Sciatic nerve (tissue), 2 donors: ENCODE measurements at places on chromosomes 5 and 9.

GRCh38 chr5:109739741-109740728 lies 50.3 kb downstream of the MAN2A1 start:
- DNase-seq: no peak

DNA sequence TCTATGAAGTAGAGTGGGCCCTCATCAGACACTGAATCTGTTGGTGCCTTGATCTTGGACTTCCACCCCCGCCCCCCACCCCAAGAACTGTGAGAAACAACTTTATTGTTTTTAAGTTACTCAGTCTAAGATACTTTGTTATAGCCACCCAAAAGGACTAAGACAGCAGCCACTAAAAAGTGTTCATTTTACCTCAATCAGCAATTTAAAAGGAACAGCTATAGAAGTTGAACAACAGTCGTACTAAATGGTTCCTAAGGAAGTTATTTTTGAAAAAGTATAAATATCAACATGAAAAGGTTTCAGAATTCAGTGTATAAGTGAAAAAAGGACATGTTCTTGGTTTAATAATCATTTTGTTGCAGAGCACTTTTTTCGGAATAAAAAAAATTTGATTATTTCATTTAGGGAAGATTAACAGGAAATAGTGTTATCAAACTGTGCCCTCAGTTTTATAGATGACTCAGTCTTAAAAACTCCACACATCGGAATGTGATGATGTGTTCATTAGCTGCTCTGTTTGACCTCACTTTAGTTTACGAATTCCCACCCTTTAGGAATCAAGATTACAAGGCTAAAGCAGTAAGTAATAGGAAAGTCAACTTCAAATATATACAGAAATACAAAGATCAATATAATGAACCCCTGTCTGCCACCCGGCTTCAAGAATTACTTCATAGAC lies 71.2 kb downstream of the MTAP start:
- DNase-seq: no peak

- no peak for DNase-seq
Measured at GRCh38 chr9:115717711-115718173, 435.8 kb upstream of the PAPPA start.

- no peak for DNase-seq
Measured at GRCh38 chr5:136639616-136640015, 274.3 kb upstream of the TRPC7 start.

- peak; percentile 41 for DNase-seq
Measured at GRCh38 chr9:113543296-113543981, 79.9 kb downstream of the RGS3 start.

- DNase-seq: no peak
Measured at GRCh38 chr9:347667-348292, 133.1 kb downstream of the DOCK8 start.

DNA sequence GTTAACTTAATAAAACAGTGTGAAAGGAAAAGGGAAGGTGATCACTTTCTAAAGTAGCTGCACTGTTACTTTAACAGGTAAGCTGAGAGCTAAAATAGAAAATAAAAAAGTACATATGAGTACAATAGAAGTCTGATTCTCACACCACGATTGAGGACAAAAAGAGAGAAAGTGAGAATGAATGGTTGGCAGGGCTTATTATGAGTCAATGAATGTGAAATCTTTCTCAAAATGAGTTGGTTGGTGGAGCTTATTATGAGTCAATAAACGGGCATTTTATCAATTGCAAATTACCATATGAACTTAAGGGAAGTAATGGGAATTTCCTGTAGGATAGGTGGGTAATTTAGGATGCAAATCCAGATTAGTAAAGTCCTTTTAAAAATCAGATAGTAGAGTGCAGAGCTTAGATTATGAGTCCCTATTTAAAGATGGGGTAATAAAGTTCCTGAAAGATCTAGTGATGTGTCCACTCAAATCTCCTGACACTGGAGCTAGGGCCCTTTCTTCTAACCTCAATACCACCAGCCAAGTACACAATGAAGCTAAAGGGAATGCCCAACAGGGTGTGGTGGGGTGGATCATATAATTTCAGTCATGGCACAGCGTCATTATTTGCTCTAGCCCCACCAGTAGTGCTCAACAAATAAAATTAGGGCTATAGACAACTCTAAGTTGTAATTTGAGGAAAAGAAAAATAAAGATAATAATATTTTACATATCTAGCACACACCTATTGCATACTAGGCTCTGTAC lies 21.1 kb upstream of the TLR4 start:
- DNase-seq: no peak

GRCh38 chr5:4643960-4644359 lies 496.2 kb upstream of the ADAMTS16 start:
- DNase-seq: no peak
